ENCODE measurements at places on chromosomes 16 and 17.
A peak's percentile ranks its signal among the peaks of the same experiment; 100 is the strongest.

DNA sequence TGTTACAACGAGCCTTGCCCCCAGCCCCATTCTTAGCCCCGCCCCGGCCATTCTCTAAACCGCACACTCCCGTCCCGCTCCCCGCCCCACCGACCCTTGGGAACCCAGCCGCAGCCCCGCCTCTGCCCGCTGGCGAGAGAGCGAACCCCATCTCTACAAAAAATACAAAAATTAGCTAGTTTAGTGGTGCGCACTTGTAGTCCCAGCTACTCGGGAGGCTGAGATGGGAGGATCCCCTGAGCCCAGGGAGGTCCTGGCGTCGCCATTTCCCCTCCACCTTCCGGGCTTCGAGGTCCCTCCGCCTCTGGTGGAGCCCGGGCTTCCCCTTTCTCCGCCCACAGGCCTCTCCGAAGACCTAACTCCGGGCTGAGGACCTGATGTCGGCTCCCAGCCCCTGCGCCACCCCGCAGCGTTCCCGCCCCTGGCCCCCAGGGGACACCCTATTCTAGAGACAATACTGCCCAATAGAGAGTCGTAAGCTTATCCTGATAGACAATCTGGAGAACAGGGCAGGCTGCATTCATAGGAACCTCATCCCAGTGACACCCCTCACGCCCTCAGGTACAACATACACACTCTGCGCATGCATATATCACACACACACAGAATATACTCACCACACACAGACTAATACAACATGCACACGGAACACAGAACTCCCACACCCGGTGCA lies 480 bp upstream of the PROCA1 start:
- no peak for DNase-seq

DNA sequence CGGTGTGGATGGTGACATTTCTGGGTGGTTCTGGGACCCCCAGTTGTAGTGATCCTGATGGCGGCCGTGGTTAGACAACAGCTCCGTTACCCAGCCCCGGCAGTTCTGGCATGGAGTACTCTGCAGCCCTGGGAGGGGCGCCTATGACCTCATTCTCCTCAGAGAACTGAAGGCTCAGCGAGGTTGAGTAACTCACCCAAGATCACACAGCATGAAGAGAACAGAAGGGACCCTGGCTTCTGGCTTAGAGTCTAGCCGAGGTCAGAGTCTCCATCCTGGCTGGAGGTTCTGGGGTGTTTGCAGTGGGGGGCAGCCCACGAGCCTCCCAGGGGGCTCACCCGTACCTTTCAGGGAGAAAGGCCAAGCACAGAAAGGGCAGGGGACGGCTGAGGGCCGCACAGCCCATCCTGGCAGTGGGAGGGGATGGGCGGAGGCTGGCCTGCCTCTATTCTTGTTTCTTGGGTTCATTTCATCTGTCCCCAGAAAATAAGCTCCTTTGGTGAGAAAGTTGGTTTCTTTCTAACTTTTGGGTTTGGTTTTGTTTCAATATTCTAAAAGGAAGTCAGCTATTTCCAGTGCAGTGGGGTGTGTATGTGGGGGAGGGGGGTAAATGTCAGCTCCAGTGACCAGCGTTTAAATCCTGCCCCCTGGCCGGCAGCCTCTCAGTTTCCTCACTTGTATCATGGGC lies 13.2 kb downstream of the ZFPM1 start:
- peak; percentile 40 for DNase-seq

- DNase-seq, result no peak
Measured at GRCh38 chr16:78291604-78292003, 192.2 kb downstream of the WWOX start.

DNA sequence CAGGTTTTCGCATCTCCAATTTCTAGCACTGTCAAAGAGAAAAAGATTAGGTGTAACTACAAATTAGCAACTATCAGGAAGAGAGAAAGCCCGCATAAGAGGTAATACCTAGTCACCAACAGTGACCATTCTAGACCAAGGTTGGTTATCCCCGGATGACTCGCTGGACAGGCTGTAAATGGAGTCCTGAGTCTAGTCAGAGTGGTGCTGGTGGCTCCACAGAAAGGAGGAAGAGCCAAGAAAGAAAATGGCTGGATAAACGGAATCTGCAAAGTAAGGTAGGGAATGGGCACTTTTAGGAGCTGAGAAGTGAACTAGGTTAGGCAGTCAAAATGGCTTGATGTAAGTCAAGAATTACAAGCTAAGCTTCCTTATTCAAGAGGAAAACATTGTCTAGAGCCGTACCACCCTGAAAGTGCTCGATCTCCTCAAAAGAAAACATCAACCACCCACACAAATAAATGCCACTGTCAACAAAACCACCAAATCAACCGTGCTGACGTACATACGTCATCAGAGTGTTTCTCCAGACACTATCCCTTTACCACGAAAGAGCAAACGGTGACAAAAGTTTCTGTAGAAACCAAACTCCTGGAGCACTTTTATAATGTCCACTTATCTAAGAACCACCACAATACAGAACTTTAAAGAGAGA lies 2.2 kb downstream of the GSPT1 start:
- peak; percentile 66 for DNase-seq

- DNase-seq, result no peak
Measured at GRCh38 chr16:720447-720989, 428 bp upstream of the ANTKMT start.

DNA sequence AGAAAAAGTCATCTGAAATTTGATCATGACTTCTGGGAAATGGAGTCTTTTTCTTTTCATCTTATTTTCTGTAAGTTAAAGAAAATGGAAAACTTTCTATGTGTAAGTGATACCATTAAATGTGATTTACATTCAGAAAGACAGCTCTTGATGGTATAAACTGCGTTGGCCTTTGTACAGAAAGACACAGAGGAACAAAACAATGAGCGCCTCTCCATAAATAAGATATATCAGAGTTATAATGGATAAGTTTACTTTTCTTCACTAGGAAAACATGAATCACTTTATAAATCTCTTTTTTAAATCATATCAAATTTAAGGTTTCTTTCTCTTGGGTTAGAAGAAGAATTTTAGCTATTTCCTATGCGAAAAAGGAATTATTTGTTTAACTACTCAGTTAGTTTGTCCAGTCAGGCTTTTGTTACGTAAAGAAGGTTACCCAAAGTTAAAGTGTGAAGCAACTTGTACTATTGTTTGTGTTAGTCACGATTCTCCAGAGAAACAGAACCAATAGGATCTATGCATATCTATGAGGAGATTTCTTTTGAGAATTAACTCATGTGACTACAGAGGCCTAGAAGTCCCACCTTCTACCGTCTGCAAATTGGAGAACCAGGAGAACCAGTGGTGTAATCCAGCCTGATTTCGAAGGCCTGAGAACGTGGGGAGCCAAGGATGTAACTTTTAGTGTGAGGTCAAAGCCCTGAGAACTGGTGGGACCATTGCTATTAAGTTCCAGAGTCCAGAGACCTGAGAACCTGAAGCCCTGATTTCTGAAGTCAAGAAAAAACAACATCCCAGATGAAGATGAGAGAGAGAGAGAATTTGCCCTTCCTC lies 295.4 kb upstream of the KCNJ16 start:
- no peak for DNase-seq

DNA sequence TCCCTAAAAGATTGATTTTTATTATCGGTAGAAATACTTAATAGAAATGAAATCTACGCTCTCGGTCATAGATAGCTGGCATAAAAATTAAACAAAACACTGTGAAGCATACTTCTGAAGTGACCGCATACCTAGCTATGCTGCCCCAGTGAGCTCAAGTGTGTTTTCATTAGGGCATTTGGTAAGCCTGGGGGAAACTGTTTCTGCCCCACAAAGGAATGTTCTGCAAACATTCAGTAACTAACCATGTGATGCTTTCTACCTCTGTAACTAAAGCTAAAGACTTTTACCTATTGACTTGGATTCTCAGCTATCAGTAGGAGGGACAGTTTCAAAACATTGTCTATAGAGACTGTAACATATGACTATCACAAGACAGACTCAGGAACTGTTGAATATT lies 93.5 kb upstream of the HSBP1 start:
- DNase-seq, result no peak

- DNase-seq, result no peak
Measured at GRCh38 chr17:41748275-41748674, 13.8 kb upstream of the HAP1 start.

GRCh38 chr16:15141586-15141985 lies 47.5 kb upstream of the RRN3 start:
- DNase-seq, result no peak

DNA sequence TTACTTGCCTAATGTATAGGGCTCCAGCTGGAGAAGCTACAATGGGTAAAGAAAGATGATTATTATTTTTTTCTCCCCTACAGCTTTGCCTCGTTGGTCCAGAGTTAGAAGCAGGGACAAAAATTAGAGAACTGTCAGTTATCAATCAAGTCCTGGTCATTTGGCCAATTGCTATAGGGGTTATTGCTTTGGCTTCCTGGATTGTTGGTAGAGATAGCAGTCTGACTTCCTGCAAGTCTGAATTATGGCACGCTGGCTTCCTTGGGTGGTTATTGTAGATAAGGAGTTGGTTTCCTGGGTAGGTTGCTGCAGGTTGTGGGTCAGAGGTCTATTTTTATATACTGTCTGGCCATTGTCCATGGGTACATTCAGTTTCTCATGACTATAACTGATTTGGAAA lies 84.7 kb upstream of the ELAC2 start:
- DNase-seq, result no peak

DNA sequence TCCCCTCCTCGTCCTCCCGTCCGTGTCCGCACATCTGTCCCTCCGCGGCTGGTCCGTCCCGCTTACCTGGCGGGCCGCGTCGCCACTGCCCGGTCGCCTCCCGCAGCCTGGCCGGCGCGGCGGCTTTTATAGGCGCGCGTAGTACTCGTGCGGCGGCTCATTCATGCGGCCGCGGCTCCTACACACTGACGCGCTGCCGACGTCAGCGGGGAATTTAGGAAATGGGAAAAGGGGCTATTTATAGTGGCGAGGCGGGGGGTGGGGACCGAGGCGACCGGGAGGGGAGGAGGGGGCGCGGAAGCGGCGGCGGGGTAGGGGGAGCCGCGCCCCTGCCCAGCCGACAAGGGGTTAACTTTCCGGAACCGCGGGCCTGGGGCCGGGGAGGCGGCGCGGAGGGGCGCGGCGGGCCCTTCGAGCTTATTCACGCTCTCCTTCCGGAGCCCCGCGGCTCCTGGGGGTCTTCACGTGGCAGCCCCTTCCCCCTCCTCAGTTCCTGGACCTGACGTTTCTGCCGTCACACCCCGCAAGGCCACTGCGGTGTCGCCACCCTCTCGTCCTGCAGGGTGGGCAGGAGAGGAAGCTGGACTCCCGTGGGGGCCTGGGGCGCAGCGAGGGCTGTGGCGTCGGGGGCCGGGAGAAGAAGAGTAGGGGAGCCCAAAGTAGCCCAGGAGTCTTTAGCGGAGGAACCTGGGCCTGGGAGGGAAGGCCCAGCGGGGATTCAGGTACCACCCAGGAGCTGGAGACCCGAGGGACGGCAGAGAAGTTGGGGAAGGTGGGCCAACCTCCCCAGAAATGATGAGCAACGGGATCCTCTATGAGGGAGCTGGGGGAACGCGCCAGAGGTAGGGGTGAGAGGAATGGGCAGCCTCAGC lies 3.6 kb upstream of the HIC1 start:
- DNase-seq, result no peak

- DNase-seq, result peak; percentile 62
Measured at GRCh38 chr16:14509675-14510132, 120.4 kb downstream of the PARN start.

DNA sequence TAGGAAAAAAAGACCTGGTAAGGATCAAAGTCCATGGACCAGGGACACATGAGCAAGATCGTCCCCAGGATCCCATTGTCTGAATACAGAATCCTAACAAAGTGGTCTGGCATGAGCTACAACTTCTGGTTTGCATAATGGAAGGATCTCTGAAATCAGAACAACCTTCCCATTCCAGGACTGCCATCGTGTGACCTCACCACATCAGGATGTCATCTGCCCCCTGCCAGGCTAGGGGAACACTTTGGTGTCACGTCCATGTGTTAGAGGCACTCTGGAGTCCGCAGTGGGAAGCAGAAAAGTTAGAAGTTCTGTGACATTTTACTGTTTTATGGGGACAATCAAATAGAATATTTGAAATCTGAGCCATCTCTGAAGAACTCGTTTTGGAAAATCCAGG lies 160.7 kb downstream of the RGS9 start:
- no peak for DNase-seq

GRCh38 chr17:40577611-40578065 lies 12.4 kb upstream of the CCR7 start:
- DNase-seq, result no peak

GRCh38 chr16:55917373-55918160 lies 42.4 kb upstream of the CES5A start:
- DNase-seq, result no peak

GRCh38 chr17:57294629-57295501 lies 38.5 kb downstream of the MSI2 start:
- DNase-seq, result peak; percentile 19

- DNase-seq, result no peak
Measured at GRCh38 chr17:57284984-57285646, 28.8 kb downstream of the MSI2 start.

DNA sequence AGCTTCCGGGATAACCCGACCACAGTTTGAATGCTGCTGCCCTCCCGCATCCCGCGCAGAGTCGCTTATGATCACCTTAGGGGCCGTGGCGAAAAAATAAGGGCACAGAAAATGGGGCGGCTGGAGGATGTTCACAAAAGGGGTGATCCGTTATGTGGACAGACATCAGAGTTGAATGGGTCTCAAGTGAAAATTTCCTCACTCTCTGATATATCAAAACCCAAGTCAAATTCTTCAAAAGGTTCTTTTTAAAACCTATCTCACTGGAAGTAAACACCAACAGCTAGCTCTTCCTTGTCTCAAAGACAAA lies 400 bp upstream of the CEP112 start:
- DNase-seq, result no peak

DNA sequence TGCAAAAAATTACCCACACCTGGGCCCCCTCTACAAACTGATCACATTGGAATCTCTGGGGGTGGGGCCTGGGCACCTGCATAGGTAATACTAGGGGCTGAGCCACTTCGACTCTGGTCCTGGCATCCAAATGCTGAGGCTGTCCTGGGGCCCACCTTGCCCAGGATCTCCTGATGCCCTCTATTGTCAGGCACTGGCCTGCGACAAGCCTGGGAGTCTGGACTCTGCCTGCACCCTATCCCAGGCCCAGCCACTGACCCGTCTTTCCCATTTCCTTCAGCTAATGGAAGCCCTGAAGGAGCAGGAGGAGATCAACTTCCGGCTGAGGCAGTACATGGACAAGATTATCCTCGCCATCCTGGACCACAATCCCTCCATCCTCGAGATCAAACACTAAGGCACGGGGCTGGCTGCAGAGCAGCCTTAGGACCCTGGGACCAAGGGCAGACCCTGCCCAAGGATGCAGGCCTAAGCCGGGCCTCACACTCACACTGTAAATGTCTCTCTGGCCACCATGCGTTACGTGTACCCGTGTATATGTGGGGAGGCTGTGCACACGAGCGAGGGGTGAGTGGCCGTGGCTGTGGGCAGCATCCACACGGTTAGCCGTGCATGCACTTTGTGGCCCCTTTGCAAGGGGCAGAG lies 140.0 kb downstream of the RAB11FIP4 start:
- no peak for DNase-seq

DNA sequence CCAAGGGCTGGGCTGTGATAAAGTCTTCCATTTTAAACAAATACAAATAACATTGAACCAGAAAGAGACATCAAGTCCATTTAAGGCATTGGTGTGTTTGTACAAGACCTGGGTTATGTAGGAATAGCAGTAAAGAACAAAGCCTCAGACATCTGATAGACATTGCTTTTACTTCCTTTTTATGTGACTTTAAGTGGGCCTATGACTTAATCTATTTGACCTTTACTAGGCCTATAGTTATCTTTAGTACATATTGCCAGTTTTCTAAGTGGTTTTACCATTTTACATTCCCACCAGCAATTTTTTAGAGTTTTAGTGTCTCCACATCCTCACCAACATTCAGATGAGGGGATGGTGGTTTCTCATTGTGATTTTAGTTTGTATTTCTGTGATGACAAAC lies 298.8 kb downstream of the ZFHX3 start:
- no peak for DNase-seq

Data from hematopoietic multipotent progenitor cell treated with erythropoietin and hydrocortisone succinate and interleukin-3 and kit ligand, for 17 days (in vitro differentiated cells).